ENCODE measurements at places on chromosomes 16 and 17.

GRCh38 chr16:75621170-75621477 is 2.0 kb downstream of the ADAT1 start:
- DNase-seq: peak; percentile 35

- DNase-seq: no peak
Observed at GRCh38 chr17:55347341-55347740, 74.3 kb downstream of the MMD start.

GRCh38 chr16:58123896-58124600 is 5.1 kb downstream of the CFAP20 start:
- DNase-seq: no peak

GRCh38 chr17:36942019-36942599 is 4.8 kb downstream of the LHX1 start:
- no peak for DNase-seq

- no peak for DNase-seq
Observed at GRCh38 chr17:48177816-48178215, 70.2 kb downstream of the SNX11 start.

DNA sequence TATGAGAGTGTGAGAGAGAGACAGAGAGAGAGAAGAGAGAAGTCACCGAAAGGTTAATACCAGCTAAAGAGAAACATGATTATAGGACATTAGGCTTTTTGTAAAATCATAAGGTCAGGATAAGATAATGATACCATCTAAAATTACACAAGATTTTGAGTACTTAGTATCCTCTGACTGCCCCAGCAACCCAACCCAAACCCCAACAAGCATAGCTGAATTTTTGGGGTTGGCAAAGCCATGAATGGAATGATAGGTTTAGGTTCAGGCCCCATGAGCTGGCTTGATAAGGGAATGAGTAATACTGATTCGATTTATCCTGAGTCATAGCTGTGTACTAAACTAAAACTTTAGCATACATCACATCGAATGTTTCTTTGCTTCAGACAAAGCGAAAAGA is 259.5 kb downstream of the IRX3 start:
- DNase-seq: no peak

DNA sequence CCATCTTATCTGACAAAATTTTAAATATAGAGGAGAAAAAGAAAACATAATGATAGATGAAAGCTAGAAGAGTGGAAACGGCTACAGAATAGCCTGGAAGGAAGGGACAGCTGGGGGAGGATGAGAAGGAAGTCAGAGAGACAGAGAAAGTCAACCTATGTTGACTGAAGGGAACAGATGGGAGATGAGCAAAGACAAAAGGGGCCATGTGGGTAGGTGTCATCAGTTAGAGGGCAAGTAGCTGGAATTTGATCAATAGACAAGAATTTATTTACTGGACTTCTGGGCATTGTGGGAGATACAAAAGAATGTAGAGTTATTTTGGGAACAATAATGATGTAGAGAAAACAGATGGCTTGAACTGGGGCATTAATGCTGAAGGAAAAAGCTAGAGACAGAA is 194.4 kb downstream of the ANKFN1 start:
- DNase-seq: no peak

- DNase-seq: peak; percentile 84
Observed at GRCh38 chr17:77489893-77490255, 349.1 kb downstream of the SEC14L1 start.

DNA sequence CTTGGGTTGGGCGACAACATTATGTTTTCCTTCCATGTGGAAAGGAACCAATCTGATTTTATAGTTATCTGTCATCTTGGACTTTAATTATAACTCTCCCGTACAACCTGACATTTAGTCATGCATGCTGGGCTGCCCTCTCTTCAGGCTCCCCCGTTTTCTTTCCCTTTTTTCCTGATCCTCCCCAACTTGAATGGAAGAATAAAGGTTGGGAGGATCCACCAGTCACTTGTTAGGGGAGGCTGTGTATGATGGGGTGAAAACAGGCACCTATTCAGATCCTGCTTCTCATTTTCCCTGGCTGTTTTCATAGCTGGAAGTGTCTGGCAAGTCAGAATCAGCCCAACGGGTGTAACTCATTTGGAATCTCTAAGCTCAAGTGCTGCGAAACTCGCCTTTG is 267.2 kb upstream of the SALL1 start:
- no peak for DNase-seq

DNA sequence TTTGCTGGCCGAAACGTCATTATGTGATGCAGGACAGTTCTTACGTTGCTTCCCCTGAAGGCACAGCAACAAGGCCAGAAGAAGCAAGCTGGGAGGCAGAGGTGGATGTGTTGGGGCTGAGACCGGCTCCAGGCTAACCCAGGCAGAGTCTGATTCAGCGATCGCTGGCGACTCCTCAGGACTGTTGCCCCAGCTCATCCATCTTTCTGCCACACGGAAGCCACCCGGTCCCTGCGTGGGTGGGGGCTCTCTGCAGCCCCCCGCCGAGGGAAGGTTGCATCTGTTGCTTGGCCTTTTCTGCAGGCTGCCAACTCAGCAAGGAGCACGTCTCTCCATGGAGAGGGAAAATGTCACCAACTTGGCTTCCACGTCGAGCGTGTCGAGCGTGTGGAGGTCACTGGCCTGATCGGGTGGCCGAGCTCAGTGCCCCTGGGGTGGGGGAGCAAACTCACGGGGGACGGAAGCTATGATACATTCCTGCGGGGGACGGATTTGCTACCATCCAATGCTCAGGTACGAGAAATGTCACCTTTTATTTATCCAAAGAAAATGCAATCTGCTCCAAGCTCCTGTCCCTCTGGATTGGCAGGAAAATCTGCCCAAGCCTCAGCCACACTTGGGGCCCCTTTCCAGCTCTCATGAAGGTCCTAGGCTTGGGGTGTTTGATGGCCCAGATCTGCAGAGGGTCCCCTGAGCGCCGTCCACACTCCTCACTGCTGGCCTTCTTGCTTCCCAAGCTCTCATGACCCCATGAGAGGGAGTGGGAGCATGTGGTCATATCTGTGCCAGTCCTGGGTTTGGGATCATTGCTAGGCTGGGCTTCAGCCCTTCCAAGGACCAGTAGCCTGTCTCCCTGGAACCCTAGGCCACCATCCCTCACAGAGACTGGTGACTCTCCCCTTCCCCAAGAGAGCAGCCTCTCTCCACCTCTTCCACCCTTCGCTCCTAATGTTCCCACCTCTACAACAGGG is 69.4 kb downstream of the RPH3AL start:
- no peak for DNase-seq

- no peak for DNase-seq
Observed at GRCh38 chr17:64607862-64608565, 54.1 kb downstream of the SMURF2 start.

DNA sequence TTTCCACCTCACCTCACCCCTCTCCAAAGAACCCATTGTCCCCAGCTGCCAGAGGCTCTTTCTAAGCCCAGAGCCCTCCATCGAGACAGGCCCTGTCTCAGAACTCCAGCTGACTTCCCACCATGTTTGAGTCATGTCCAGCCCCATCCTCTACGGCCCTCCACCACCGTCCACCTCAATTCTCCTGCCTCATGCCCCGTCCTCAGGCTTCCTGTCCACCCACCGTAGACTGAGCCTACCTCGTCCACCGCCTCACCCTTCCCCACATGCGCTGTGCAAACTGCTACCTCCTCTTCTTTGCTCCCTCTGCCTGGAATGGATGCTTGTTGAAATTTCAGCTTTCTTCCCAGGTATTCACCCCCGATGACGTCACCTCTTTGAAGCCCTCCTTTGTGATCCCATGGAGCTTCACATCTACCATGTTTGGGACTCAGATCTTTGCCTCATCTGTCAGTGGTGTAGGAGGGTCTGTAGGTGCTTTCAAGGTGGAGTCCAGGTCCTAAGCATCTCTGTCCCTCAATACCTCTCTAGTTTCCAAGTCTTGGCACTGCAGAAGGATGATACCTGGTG is 149.0 kb downstream of the MRM1 start:
- no peak for DNase-seq

GRCh38 chr17:51052235-51052634 is 68.4 kb downstream of the SPAG9 start:
- no peak for DNase-seq

GRCh38 chr17:43601280-43602039 is 55.3 kb upstream of the ETV4 start:
- no peak for DNase-seq

GRCh38 chr16:60788631-60789030 is 1247.6 kb downstream of the CDH8 start:
- no peak for DNase-seq

DNA sequence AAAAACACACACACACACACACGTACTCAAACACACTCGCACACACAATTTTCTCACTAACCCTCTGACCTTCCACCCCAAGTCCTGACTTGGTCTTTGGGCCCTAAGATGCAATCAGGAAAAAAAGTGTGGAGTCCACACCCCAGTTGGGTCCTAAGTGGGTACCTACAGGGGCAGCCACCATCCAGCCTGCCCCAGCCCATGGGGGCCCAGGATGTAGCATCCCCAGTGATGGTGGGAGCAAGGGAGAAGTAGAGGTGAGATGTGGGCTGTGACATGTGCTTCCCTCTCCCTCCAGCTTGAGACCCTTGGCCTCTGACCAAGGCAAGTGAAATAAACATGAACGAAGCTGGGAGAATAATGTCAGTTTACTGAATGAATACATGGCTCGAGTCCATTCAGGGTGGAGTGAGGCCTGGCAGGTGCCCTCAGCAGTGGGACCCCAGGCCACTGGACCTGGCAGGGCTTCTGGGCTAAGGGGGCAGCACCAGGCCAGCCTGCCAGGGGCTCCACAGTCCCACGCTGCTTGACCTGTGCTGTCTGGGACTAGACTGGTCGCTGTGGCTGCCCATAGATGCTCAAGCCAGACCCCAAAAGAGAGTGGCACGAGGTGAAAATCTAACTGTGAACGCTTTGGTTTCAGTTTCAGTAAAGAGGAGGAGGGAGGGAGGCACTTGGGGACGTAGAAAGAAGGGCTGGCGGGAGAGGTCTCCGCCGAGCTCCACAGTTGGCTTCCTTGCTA is 73.7 kb downstream of the MRC2 start:
- DNase-seq: no peak

DNA sequence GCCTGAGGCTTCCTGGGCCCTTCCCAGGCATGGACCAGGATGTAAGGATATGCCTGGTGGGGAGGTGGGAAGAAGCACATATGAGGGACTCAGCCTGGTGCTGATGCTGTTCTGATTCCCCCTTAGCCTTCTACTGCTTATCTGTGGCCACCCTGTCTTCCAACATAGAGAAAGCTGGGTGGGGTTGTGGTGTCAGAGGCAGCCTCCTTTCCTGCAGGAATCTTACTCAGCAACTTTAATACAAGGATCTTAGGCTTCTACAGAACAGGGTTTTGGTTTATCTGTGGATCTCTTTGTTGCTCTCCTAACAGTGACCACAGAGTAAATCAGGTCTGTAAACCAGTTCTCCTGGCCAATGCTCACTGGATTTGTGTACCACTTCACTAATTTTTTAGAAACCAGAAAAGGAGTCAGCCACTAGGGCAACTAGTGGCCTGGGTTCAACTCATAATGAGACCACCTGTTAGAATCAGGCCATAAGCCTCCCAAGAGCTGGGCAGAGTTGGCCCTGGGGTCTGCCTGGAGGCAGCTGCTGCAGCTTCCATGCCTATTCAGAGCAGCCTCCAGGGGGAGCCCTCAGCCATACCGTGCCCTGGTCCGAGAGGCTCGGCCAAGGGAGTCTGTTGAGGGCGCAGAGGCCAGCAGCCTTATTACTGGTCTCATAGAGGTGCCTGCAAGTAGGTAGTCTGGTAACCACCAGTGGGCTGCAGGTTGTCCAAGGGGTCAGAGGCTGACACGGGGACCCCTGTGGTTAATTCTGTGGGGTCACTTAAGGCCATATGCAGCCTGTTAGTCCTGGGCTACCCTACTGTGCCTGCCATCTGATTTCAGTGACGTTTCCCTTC is 7.1 kb downstream of the HAS3 start:
- no peak for DNase-seq

GRCh38 chr17:74566132-74566753 is 1.1 kb downstream of the CD300H start:
- DNase-seq: peak; percentile 54

- peak; percentile 38 for DNase-seq
Observed at GRCh38 chr16:56190677-56191155, 573 bp upstream of the GNAO1 start.

DNA sequence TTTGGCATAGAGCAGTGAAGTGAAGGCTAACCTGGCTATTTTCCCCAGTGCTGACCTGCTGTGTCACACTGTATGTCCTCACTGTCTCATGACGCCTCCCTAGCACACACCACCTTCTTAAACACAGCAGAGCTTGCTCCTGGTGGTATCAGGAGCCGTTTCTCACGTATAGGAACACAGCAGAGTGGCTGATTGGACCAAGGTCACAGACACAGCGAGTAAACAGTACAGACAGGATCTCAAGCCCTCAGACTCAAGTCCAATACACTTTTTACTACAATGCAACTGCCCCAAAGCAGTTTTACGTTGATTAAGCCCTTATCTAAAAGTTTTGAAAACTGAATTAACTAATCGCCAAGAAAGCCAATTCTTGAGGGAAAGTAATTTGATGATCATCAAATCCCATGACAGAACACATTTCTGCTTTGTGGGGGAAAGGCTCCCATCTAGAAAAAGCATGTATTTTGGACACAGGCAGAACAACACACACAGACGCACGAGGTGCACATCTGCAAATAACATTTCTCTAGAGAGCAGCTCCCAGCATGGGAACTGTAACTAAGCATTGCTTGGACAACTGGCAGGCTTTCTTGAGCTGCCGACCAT is 15.2 kb downstream of the ARHGAP17 start:
- DNase-seq: no peak

DNA sequence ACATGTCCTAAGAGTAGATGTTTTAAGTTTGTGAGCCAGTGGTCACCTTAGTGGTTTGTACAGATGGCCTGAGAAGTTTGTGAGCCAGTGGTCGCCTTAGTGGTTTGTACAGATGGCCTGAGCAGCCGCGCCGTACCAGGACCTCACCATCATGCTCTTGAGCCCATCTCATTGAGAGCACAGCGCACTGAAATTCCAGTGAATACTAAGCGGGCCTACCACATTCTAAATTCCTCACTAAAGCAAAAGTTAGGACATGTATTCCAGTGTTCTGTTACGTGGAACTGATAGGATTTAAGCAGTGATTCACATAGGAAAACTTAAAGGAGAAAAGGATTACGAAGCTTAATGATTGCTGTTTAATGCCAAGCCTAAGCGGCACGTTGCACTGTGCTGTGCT is 3.9 kb downstream of the USP10 start:
- DNase-seq: no peak

- peak; percentile 49 for DNase-seq
Observed at GRCh38 chr17:8922451-8922850, 43.1 kb downstream of the PIK3R5 start.

DNA sequence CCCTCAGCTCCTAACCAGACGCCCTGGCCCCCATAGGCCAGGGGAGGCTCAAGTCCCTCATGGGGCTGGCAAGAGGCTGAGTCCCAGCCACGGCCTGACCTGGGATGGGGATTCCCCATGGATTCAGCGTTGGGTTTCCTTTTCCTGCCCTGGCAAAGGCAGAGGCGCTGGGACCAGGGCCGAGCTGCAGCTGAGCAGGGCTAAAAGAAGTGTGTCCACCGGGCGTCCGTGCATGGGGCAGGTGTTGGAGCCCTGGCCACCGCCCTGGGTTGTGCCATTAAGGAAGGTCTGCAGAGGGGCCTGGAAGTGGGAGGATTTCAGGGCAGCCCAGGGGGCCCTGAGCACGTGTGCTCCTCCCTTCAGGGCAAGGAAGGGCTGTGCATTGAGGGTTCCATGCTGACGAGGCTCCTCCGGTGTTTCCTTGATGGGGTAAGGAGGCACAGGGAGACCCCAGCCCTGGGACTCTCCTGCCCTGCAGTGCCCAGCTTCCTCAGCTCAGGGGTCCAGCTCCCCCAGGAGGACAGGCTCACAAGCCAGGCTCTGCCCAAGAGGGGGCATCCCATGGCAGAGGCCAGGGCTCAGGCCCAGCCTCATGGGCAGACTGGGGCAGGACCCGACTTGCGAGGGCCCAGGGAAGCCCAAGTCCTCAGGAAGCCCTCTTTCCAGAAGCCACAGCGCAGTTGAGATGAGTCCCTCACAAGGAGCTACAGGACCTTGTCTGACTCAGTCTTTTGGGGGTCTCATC is 10.1 kb downstream of the TBC1D26 start:
- no peak for DNase-seq
